CD4-positive, alpha-beta memory T cell (primary cell): ENCODE measurements at places on chromosomes 12 and 14.

GRCh38 chr14:67079846-67080245, 109.4 kb upstream of the GARIN2 start:
- no peak for DNase-seq

DNA sequence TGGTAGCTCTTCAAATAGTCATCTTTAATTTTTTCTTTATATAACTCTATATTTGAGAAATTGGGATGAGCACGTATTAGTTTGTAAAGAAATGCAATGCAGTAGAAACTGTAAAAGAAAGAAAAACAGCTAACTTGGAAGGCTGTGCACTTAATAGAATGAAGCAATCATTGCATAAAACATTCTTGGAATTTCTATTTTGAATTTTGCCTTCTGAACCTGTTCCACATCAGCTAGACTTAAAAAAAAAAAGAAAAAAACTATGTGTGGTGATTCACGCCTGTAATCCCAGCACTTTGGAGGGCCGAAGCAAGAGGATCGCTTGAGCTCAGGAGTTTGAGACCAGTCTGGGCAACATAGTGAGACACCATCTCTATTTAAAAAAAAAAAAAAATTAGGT, 29.4 kb downstream of the SCN8A start:
- no peak for DNase-seq

DNA sequence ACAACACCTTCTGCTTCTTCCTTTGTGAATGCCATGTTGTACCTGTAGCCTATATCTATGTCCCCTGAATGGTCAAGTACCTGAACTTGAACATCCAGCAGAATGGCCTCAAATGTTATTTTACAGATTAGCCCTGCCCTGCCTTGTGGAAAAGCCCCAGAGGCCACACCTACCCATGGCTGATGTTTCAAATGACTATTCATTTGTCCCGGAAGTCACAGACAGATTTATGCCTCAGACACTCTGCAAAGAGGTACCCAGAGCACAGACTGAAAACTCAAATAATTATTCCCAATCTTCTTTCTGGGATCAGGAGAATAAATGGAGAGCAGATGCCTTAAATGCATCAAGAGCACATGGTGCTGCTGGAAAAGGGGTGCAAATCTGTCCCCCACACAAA, 13.0 kb upstream of the DPF3 start:
- no peak for DNase-seq

- no peak for DNase-seq
Measured at GRCh38 chr12:30911207-30911606, 15.3 kb upstream of the TSPAN11 start.

GRCh38 chr12:52600475-52600874, 788 bp downstream of the KRT72 start:
- no peak for DNase-seq

DNA sequence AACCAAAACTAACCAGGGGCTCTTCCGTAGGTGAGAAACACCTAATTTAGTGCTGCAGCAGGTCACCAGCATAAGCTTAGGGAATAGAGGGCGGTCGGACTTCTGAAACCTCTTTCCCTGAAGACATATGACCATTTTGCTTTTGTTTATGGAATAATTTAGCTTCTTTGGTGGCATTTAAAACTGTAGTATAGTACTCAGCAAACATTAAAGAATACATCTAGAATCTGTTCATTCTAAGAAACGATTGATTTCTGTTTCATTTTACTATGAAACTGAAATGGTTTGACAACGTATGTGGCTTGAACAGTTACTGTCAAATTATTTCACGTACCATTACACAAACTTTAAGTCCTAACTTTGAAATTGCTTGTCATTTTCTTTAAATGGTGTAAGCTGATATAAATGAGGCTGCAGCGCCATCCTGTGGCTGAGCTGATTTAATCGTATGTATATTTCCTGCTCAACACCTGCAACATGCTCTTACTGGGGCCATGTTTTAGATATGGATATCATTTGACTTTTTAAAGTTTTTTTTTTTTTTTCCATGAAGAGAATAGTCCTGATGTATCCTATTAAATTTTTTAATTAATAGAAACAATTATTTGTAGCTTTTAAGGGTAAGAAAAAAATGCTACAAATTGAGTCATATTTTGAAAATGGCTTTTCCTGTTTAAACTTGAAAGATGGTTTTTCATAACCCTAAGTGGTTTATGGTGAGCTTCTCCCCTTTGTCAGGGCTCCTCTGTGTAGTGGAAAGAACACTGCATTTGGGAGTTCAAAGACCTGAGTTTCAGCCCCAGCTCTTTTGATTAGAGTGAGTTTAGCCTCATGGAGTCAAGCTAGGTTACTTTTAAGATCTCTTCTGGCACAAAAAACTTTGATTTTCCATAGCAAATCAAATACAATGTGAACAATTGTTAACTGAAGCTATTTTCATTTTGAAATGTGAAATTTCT, 27.4 kb downstream of the CFAP54 start:
- peak; percentile 84 for DNase-seq

GRCh38 chr12:57720606-57721595, 17.6 kb downstream of the AGAP2 start:
- DNase-seq: no peak

DNA sequence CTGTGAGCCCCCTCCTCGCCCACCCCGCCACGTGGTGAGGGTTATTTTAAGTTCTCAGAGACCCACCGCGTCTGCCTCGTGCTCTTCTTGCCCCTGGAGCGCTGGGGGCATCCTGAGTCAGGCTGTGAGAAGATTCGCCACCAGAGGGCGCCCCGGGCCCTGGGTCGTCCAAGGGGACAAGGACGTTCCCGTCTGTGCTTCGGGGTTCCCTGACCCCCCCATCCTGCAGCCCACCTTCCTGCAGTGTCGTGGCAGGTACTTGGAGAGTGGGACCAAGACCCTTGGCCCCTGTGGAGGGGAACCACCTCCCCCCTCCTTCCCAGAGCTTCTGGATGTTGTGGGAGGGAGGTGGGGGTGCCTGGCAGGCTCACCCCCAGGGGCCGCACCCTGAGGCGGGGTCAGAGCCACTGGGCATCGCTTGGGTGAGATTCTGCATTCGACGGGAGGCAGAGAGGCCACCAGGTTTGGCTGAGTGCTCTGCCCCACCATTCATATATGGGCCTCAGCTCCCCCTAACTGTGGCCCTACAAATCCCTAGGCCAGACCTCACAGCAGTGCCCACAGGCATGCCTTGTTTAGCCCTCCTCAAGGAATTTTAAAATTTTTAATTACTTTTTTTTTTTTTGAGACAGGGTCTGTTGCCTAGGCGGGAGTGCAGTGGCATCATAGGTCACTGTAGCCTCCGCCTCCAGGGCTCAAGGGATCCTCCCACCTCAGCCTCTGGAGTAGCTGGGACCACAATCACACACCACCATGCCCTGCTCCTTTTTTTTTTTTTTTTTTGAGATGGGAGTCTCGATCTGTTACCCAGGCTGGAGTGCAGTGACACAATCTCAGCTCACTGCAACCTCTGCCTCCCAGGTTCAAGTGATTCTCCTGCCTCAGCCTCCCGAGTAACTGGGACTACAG, 17.0 kb downstream of the RHOF start:
- DNase-seq: peak; percentile 85

DNA sequence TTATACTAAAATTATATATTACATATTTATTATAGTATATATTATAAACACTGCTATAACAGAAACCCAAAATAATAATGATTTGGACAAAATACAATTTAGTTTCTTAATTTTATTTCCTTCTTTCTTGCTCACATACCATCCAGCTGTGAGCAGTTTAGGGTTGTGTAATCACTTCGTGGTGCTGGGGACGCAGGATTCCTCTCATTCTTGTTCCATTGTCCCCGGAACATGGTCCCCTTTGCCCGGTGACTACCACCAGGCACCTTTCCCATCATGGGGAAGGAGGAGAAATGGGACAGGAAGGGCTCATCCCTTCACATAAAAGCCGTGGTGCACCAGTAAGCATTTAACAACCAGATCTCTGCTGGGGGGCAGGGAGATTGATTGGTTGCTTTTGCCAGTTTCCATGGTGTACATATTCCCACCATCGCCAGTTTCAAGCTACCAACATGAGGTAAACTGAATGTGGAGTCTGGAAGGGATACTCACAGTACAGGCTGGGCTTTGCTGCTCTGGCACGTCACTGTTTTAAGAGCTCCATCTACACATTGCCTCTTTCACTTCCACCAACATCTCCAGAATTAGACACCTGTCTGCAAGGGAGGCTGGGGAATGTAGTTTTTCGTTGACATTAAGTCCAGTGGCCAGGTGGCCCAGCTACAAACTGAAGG, 191.5 kb downstream of the TMEM132C start:
- DNase-seq: no peak

GRCh38 chr14:22319526-22320361, 269.3 kb downstream of the DAD1 start:
- no peak for DNase-seq

GRCh38 chr14:46920542-46920941, 269.0 kb upstream of the RPL10L start:
- DNase-seq: no peak

DNA sequence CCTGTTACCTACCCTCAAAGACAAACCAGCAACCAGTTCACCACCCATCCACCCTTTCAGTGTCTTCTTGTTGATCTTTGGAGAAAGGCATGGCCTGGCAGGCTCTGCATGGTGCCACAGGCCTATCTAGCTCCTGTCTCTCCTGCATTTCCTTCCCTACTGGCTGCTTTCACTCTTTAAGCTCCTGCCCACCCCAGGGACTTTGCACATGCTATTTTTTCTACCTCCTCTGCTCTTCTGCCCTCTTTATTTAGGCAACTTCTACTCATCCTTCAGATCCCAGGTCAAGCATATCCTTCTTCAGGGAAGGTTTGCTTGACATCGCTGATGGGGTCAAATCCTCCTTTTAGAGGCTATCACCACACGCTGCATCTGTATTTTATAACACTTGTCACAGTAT, 27.1 kb upstream of the GPRC5A start:
- no peak for DNase-seq

DNA sequence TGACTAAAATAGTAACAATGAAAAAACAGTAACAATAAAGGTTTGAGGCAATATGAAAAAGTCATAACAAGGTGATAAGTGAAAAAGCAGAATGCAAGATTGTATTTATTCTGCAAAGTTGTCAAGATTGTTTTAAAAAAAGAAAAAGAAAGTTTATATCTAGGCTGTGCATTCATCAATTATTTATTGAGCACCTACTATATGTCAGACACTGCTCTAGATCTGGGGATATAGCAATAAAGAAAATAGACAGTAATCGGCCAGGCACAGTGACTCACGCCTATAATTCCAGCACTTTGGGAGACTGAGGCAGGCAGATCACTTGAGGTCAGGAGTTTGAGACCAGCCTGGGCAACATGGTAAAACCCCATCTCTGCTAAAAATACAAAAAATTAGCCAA, 3.8 kb downstream of the PLA2G1B start:
- DNase-seq: no peak

DNA sequence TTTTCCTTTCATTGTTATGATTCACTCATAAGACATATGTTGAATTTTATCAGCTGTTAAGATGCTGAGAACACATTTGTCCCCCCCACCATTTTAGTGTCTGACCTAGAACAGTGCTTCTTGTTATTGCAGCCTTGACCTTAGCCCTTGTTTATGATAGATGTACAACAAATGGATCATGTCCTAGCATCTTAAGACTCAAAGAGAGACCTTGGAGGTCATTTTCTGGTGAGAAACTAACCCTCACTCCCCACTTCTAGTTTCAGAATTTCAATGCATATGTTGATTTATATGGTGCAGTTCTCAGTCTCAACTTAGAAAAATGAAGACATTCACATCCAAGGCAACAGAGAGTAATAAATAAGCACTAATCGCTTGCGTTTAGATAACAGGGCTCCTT, 391.2 kb downstream of the AEBP2 start:
- no peak for DNase-seq

GRCh38 chr14:36212577-36212976, 36.1 kb upstream of the PTCSC3 start:
- DNase-seq: no peak

DNA sequence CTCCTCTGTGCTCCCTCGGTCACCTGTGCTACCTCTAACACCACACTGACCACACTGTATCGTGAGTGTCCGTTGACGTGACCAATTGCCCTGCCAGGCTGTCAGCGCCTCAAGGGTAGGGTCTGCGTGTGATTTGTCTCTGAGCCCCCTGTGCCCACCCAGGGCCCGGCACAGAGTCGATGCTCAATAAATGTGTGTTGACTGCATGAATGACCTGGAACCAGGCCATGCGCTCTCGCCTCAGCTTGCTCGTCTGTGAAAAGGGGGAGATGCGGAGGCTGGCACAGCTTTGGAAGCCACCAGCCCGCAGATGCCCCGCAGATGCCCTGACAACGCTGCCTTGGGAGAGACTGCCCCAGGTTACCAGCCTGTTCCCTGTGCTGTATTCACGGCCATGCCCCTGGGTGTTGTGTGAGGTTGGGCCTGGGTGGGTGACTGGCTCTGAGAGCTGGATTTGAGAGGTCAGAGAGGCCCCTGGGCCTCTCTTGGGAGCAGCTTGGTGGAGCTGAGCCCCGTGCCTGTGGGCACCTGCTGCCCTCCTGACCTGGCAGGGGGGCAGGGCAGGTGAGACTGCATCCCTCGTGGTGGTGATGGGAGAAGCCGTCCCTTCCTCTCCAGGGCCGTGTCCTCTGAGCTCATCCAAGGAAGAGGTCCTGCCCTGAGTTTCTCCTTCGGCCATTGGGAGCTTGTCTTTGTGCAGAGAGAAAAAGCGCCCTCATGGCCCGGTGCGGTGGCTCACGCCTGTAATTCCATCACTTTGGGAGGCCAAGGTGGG, 43.2 kb downstream of the CYP46A1 start:
- no peak for DNase-seq

GRCh38 chr12:117900561-117900960, 68.2 kb downstream of the KSR2 start:
- DNase-seq: no peak

- DNase-seq: peak; percentile 23
Measured at GRCh38 chr14:94129758-94130414, 482 bp upstream of the IFI27L2 start.

- no peak for DNase-seq
Measured at GRCh38 chr14:76985540-76986230, 42.8 kb downstream of the IRF2BPL start.

GRCh38 chr12:105912882-105913678, 225.7 kb downstream of the NUAK1 start:
- no peak for DNase-seq

DNA sequence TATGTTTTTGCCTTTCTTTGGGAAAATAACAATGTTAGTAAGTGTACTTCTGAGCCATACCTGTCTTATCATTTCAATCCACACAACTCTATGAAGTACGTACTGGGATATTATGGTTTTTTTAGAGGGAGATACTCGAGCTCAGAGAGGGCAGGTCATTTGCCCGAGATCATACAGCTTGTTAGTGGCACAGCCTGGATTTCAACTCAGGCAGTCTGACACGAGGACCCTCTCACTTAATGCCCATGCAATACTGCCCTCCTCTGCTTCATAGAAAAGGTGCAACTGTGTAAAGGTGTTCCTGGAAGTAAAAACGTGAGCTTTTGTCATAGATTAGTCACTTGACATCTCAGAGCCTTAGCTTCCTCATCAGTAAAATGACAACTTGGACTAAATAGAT, 128.0 kb downstream of the NDUFA12 start:
- no peak for DNase-seq

DNA sequence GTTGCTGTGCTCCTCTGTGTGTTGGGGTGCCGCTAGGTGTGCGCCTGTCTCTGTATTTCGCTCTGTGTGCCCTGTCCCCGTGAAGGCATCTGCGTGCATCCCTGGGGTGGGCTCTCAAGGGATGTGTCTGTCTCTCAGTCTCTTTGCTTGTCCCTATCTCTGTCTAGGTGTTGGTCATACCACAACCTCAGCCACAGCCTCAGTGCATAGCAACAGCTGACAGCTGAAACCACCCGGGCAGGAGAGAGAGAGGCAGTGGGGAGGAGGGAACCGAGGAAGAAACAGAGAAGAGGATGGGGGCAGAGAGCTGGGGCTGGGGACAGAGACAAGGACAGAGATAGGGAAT, 953 bp upstream of the NXPH4 start:
- DNase-seq: no peak

GRCh38 chr14:85221832-85222231, 308.1 kb upstream of the FLRT2 start:
- no peak for DNase-seq
